ENCODE measurements at places on chromosomes 3 and 15.

DNA sequence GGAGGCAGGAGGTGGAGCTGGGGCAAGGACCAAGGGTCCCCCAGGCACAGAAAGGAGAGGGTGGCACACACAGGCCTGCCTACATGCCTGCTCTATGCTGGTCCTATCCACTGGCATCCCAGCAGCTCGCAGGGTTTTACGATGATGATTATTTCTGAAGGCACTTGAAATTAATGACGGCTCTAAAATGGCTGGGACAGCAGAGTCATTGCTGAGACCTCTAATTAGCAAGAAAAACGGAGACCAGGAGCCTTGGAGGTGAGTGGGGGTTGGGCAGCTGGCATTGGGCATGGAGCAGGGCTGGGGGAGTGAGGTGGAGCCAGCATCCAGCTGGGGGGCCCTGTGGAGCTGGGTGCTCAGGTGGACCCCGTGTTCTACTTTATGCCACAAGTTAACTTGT lies 3.5 kb upstream of the LINGO1 start:
- DNase-seq = no peak

- DNase-seq = peak; percentile 64
These were observed 129.7 kb downstream of the PROS1 start for GRCh38 chr3:93843981-93844380.

DNA sequence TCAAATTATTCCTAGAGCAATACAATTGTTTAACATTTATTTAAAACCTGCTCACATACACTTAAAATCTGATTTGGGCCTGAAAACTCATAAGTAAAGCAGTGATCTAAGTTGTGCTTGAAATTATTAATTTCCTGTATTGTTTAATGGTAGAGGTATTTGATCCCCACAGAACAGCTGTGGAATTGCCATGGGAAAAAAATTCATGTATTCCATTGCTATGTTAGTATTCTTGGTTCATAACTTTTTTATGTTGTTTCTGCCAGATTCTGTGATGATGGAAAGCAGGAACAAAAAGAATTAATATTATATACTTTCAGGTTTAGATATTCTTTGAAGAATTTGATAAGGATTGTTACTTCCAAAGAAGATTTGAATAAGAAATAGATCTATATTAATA lies 831.5 kb upstream of the NR2F2 start:
- DNase-seq = no peak

DNA sequence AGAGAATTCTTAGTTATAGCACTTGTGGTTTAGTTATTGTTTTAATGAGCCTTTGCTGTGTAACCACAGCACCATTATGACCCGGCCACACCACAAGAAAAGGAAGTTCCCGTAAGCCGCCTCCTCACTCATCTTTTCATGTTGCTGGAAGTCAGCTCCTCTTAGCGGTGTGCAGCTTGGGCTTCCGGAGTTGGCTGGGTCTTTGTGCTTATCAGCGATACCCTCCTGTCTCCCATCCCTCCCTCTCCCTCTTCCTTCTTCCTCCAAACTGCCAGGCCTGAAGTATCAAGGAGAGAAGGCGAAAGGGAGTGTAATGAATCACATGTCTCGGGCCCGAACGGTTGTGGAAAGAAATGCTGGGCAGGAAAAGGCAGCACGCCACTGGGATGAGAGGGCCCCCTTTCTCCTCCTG lies 353.5 kb downstream of the MCTP2 start:
- DNase-seq = no peak

DNA sequence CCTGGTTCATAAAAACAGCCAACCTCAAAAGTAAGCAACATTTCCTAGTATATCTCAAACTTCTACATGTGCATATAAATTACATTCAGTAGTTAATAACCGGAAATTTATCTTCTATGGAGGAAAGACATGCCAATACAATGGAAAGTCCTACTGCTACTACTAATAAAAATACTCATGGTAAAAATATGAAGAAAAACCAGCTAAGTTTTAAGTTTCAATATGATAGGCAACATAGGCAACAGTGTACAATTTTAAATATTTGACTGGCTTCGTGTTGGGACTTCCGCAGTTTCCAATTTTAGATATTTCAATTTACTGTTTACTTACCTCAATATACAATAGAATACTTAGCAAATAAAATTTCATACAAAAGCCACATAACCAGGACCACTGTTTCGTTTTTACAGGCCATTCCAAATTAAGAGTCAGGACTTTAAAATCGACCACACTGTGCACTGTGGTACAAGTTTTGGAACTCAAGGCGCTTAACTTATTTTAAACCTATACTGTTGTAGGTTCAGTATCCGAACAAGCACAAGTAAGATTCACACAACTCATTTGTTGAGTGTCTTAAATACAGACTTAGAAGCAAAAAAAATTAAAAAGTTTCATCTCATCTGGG lies 2.9 kb downstream of the NAA50 start:
- no peak for DNase-seq

DNA sequence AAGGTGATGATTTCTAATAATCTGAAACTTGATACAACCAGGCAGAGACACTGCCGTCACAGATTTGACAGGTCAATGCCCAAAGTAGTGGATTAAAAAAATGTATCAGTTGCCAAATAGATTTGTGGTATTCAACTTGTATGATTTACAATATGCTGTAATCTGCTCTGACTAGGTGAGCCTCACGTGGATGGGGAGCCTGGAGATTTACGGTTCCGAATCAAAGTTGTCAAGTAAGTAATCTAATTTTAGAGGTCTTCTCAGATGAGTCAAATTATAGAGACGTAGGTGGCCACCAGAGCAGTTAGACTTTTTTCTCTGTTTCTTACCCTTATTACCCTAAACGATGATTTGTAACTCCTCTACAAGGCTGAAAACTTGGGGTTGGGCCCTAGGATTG lies 12.0 kb downstream of the DNAJB11 start:
- no peak for DNase-seq

DNA sequence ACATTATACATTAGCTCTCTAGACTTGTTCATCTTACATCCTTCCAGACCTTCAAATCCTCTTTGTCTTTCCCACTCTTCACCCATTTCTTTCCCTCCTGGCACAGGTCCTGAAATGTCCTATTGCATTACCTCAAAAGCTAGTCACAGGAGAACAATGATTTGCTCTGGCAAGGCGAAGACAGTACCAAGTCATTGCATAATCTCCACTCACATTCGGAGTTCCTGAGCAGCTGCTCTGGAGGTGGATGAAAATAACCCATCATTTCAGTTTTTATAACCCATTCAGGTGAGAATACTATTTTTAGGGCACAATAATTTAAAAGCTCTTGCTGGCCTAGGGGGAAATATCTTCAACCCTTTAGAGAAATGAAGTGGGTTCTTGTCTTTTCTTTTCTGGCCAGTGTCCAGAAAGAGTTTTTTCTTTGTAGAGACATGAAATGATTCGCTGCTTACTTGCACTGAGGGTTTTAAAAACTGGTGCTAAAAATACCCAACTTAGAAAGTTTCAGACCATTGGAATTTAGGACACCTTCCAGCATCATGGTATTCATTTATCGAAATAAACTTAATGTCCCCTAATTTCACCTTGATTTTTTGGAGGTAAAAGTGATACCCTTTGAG lies 23.4 kb upstream of the DYNC1LI1 start:
- peak; percentile 4 for DNase-seq

DNA sequence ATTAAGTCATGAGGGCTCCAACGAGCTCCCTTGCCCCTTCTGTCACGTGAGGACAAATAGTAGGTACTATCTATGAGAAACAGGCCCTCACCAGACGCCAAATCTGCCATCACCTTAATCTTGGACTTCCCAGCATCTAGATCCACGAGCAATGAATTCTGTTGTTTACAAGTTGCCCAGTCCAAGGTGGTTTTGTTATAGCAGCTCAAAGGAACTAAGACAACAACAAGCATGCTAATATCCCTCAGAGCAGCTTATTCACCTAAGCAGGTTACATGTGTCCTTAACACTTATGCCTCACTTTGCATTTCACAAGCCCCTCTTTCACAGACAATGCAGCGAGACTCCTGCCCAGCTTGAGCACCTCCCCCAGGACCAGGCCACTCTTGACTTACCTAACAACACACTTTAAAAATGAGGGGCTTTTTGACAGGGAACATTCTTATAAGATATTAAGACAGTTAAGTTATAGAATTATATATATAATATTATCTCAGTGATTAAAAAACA lies 219.5 kb downstream of the PLCH1 start:
- DNase-seq = no peak

GRCh38 chr3:194001-194400 lies 2.6 kb upstream of the CHL1 start:
- DNase-seq = no peak

DNA sequence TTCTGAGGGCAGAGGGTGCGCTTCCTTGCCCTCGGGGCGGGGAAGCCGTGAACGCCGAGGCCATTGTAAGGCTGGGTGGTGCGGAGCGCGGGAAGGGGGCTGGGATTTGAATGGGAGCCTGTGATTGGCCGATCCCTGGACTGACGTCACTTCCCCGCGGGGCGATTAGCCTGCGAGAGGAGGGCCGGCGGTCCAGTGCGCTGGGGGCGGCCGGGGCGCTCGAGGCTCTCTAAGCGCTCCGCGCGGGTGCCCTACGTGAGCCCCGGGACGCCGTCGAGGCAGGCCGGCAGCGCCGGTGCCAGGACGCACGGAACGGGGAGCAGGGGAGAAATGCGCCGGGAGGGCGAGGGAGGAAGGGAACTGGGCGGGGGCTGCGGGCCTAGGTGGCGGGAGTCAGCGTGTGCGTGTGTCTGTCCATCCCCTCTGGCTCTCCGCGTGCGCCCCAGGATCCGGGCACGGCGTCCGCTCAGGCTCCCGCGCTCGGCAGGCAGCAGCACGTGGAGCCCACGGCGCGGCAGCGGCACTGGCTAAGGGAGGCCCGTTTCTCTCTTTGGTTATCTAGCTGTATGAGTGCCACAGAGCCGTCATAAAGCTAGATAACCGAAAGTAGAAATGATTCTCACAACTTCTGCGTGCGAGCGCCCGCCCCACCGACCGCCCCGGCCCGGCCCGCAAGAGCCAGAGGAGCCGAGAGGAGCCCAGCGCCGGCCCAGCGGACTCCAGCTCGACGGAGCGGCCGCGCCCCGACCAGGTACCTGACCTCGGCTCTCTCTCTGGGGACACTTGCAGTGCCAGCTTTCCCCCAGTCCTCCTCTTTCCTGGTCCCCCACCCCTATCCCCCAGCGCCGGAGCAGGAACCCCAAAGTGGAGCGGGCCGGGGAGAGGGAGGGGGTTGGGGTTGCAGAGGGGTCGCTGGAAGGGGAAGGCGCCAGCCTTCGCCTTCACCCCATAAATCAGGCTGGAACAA lies 33.1 kb upstream of the POLG start:
- DNase-seq = no peak

DNA sequence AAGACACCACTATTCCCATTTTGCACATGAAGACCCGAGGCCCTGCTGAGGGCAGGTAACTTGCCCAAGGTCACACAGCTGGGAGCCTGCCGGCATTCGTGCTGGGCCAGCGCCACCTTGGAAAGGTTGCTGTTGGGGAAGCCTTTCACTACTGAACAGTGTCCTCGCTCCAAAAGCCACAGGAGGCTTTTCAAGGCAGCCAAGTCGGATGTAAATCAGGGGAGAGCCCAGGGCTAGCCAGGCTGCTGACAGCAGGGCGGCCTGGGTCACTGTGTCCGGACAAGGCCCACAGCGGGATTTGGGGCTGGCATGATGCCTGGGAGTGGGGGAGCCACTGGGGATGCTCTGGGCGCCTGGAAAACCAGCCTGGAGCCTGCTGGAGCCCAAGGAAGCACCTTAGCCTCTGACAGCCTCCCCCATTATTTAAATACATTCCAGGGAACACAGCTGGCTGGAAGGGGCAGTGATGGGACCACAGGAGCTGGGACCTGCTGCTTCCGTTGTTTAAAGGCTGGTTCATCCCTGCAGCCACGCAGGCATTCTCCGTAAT lies 10.5 kb downstream of the SLC6A6 start:
- peak; percentile 54 for DNase-seq

DNA sequence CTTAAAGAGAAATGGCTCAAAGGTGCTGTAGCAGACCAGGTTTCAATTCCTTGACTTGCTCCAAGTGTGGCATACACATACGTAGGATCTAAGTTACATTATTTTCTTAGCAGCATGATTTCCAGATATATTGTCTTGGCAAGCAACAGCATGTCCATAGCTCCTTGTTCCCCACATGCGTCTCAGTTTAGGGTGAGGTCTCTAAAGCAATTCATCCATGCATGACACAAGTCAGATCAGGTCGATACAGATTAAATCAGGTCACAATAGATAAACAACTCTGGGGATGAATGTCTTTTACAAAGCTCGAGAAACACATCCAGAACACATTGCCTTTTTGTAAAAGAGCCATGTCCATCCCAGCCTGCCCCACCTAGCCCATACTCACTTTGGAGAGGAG lies 108.9 kb upstream of the ABHD17C start:
- no peak for DNase-seq

DNA sequence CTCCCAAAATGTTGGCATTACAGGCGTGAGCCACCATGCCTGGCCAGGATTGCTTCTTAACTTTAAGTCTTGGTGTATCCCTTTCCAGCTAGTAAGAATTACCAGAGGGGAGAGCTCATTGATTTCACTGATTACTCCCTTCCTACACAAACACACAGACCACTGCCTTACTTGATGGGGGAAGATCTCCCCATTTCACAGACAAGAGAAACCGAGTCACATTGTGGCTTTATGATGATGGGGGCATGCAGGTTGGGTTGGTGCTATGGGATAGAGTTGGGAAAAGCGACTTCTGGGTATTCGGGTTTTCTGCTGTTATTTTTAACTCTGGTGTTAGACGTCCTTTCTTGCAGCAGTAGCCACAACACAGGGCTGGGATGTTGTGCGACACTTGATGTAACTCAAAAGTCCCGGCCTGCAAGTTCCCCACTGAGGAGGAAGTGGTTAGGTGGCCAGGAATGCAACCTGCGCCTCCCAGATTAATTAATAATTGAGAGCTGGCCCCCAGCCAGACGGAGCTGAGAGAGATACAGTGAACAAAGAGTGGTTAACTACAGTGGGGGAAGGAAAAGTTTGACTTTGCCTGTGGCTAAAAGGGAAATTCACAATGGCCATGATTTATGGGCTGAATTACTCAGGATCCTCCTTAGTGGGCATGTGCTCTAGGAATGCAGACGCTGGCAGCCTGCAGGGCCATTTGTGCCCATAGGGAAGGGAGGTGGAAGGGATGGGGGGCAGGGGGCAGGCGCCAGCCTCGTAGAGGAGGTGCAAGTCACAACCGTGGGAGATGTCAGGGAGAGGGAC lies 63.6 kb downstream of the SMAD6 start:
- DNase-seq = peak; percentile 25

- DNase-seq = peak; percentile 49
These were observed 206.4 kb downstream of the STAG1 start for GRCh38 chr3:136545664-136546268.
